Colonic mucosa (tissue), 4 donors: ENCODE measurements at places on chromosomes 5 and 9. TPM values are rescaled to one million over a fixed set of nuclear protein-coding genes. Genes with fewer than 3 reads are reported as not detected.

ADGRD2 gene
- not detected for total RNA-seq

NDOR1 gene
- 36.9 TPM for total RNA-seq

SNX24 gene
- total RNA-seq: 8.8 TPM

SOHLH1 gene
- not detected for total RNA-seq

LCN2 gene
- 374 TPM for total RNA-seq

ITK gene
- 2.5 TPM for total RNA-seq

- no peak for DNase-seq
These were observed 550 bp upstream of the TMEM245 start for GRCh38 chr9:109120204-109120789.

DNA sequence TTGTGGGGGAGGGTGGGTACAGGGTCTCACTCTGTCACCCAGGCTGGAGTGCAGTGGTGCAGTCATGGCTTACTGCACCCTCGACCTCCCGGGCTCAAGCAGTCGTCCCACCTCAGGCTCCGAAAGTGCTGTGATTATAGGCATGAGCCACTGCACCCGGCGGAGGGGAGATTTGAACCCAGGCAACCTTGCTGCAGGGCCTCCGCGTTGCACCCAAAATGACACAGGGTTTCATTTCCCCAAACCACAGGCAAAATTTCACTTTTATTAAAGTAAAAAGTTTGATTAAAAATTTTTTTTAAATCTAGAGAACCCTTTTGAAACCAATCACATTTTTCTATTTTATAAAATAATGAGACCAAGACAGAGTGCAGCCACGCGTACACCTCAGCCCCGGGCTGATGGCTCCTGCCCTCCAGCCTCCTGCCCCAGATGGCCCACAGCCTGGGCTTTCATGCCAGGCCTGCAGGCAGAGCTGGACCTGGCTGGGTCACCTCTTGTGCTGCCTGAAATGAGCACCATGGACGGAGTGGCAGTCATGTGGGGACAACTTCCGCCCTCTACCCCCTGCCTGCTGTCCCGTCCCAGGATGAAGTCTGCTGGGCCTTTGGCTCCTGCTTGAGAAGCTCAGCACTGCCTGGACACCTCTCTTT is 30.5 kb downstream of the USP20 start:
- no peak for DNase-seq

ARHGEF37 gene
- 11.9 TPM for total RNA-seq

GRCh38 chr9:18684593-18685317 is 210.8 kb downstream of the ADAMTSL1 start:
- no peak for DNase-seq

TAF11L10 gene
- not detected for total RNA-seq

DNA sequence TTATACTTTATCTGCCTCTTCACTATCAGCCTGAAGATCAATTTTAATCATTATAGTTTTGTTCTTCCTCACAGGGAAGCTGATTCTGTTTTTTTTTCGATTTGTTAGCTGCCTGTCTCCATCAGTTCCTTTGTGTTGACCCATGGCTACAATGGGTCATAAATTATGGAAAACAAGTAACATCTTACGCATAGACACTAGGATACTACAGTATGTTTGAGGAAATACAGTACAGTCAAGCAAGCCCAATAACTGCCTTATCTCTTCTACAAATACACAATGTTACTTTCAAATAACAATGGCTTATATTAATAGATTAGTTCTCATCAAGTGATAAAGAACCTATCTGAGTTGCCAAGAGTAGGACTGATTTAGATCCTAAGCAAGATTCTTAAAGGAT is 160.5 kb upstream of the FREM1 start:
- no peak for DNase-seq

ARL14EPL gene
- not detected for total RNA-seq

DNA sequence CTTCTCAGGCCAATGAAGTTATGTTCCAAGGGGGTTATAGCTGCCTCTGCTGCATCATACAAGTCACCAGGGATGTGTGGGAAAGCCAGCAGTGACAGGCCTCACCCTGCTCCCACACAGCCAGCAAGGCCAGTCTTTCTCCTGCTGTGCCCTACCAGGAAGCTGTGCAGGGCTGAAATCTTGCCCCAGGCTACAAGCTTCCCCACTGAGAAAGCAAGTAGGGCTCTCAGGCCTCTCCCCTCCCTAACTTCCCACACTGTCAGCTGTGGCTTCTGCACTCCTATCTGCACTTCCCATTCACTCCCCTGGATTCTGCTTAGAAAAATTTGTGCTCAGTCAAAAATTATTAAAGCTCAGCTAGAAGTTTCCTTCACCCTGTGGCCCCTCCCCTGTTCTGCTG is 611.2 kb upstream of the ZNF608 start:
- no peak for DNase-seq

DNA sequence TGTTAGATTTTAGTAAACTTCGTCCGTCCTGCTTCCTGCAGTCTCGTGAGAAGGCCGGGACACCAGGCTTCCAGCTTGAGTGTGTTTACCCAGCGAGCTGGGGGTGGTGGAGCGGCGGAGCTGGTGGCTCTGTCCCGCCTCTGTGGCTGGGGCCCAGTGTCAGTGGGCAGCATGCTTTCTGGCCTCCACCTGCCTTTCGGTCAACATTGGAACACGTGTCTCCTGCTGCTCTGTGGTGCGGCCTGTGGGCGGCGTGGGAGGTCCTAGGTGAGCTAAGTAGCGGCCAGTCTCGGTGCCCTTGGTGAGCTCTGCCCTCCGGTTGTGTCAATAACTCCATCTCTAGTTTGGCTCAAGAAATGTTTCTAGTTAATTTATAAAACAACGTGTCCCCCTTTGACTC is 125.9 kb downstream of the GADD45G start:
- peak; percentile 59 for DNase-seq

DNA sequence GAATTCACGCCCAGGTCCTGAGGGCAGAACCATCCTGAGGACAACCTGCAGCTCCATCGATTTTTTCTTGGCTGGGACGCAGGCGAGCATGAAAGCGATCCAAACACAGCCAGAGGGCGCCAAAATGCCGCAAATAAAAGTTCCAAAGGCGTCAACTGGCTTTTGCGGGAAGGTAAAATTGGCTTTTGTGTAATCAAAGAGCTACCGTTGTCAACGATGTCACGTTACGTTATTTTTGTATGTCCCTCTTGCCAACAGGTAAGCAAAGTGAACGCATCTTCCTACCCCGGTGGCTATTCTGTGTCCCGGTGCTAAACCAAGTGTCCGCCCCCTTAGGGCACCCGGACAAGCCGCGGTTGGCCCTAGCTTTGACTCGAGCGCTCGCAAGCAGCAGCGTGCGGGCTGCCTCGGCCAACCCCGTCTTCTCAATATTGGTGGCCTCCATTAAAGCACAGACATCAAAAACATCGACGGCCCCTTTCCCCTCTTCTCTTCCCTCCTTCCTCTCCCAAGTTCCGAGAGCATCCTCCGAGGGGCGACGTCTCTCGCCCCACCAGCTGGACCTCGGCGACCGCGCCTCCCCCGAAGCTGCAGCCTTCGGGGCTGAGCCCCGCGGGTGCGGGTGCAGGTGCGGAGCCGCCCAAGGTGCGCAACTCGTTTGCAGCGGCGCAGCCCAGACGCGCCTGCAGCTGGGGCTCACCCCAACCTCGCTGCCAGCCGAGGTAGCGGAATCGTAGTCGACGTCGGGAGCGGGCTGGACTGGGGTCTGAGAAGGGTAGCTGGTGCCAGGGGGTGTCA is 1.1 kb upstream of the BASP1 start:
- DNase-seq: peak; percentile 85

DNA sequence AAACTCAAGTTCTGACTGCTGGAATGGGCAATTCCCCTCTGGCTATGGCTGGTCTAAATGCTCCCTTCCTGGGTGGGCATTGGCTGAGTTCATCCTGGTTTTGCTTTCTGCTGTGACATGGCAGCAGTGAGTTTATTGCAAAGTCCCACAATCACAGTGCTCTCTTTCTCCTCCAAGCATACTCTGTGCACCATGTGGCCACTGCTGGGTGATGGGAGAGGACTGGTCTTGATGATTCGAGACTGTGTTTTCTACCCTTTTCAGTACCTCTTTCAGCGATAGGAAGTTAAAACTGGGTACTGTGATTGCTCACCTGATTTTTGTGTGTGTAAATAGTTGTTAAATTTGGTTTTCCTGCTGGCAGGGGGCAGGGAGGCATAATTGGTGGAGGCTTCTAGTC is 49.7 kb downstream of the FER start:
- DNase-seq: no peak

GRCh38 chr9:109781541-109782197 is 1.7 kb downstream of the PALM2AKAP2 start:
- DNase-seq: peak; percentile 19

DNA sequence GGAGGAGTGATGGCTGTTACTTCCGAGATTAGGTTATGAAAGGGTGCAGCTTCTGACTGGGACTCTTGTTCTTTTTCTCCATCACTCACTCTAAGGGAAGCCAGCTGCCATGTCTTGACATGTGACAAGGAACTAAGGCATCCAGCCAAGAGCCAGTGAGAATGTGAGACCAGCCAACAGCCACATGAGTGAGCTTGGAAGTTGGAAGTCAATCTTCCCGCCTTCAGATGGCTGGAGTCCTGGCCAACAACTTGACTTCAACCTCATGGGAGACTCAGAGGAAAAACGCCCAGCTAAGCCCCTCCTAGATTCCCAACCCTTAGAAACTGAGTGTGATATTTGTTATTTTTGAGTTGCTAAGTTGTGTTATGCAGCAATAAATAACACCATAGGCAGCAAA is 201.1 kb downstream of the SNX18 start:
- peak; percentile 36 for DNase-seq

DNA sequence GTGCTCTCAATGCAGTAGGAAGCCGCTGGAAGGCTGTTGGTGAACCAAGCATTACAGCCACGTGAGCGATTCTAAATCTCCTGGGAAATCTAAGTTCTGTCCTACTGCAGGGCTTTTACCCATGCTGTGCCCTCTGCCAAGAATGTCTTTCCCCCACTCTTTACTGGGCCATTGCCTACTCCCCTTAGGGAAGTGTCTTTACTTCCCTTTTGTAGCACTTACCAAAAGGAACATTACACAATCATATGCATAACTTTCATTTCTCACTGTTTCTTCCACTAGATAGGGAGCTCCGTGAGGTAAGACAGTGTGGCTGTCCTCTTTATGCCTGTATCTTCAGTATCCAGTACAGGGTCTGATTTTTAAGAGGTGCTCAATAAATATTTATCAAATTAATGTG is 241.7 kb upstream of the NR4A3 start:
- no peak for DNase-seq

- no peak for DNase-seq
These were observed 46.3 kb downstream of the MAST4 start for GRCh38 chr5:66642538-66642937.

DNA sequence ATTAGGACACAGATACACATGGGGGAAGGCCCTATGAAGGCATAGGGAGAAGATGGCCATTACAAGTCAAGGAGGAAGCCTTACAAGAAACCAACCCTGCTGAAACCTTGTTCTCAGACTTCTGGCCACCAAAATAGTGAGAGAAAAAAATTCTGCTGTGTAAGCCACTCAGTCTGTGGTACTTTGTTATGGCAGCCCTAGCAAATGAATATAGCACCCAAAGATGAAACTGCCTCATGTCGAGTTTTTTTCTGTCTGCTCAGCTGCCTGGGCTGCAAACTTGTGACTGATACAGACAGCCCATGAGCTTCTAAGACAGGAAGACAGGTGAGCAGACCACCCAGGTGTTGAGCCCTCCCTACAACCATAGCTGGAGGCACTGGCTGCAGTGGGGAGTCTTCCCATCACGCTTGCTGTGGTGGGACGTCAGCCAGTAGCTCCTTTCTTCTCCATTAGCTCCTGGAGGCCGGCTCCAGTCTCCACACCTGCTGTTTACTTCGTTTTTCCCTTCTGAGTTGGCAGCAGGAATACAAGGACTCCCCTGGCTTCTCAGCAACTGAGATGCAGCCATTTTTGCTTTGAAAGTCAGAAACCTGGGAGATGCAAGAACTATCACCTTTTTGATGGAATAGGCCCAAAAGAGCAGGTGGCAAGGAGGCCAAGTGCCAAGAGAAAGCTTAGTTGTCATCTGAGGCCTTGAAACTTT is 164.9 kb downstream of the SEMA6A start:
- DNase-seq: no peak

- DNase-seq: no peak
These were observed 365.9 kb downstream of the ZSWIM6 start for GRCh38 chr5:61697809-61698558.

SLC6A18 gene
- not detected for total RNA-seq

DNA sequence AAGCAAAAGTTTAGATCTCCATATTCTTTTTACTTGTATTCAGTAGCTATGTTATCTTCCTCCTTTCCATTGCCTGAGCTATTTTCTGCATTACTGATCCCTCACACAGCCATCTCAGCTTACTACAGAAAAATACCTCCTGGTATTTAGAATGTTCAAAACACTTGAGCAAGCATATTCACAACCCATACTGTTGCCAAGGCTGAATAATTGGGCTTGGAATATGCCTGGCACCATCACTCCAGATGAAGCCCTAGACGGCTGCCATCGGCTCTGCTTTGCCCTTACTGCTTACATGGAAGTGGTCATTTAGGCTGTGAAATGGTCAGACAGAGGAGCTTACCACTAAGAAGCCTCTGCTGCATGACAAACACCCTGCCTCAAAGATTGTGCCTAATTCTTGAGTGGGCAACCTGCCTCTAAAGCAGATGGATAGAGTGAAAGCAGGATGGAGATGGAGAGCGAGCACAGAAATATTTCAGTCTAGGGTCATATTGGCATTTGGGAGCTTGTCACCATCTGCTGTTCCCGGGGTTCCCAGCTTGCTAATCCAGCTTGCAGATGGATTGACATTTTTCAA is 92.5 kb upstream of the TAS2R1 start:
- DNase-seq: no peak

DNA sequence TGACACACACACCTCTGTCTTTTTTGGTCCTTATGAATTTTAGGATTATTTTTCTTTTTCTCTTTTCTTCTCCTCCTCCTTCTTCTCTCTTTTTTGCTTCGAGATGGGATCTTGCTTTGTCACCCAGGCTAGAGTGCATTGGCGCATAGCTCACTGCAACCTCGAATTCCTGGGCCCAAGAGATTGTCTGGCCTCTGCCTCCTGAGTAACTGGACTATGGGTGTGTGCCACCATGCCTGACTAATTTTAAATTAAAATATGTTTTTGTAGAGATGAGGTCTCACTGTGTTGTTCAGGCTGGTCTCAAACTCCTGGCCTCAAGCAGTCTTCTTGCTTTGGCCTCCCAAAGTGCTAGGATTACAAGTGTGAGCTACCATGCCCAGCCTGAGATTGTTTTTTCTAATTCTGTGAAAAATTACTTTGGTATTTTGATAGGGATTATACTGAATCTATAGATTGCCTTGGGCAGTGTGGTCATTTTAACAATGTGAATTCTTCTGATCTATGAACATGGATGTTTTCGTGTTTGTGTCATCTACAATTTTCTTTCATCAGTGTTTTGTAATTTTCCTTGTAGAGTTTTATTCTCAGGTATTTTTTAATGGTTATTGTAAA is 7.7 kb downstream of the AHRR start:
- no peak for DNase-seq

GRCh38 chr5:2888520-2889060 is 137.1 kb upstream of the IRX2 start:
- no peak for DNase-seq

SH3RF2 gene
- 58.2 TPM for total RNA-seq

ZNF618 gene
- total RNA-seq: 3.1 TPM
